ENCODE measurements at places on chromosomes 11 and 22.

DNA sequence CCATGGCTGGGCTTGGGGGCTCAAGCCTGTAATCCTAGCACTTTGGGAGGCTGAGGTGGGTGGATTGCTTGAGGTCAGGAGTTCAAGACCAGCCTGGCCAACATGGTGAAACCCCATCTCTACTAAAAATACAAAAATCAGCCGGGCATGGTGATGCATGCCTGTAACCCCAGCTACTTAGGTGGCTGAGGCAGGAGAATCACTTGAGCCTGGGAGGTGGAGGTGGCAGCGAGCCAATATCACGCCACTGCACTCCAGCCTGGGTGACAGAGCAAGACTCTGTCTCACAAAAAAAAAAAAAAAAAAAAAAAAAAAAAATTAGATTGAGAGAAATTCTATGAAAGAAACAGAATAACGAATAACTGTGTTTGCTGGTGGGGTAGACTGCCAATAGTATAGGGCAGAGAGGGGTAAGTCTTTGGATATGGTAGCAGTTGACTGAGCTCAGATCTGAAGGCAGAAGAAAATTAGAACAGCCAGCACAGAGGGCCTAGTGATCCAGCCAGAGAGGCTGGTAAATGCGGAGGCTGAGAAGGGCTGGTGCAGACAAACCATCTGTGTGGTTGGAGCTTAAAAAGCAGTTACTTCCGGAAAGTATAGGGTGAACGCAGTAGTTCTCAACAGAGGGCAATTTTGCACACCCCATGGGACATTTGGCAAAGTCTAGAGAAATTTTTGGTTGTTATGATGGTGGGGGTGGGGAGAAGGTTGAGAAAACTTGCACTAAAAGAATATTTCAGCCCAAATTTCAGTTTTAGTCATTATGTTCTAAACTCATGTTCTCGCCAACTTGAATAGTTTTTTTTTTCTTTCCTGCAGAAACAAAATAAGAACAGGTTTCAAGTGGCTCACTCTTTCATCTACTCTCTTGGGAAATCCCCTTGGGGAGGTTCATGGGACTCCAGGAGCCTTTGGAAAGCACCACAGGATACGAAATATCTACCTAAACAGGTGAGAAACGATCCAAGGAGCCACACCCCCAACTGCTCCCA lies 1.6 kb upstream of the HORMAD2 start:
- no peak for DNase-seq

DNA sequence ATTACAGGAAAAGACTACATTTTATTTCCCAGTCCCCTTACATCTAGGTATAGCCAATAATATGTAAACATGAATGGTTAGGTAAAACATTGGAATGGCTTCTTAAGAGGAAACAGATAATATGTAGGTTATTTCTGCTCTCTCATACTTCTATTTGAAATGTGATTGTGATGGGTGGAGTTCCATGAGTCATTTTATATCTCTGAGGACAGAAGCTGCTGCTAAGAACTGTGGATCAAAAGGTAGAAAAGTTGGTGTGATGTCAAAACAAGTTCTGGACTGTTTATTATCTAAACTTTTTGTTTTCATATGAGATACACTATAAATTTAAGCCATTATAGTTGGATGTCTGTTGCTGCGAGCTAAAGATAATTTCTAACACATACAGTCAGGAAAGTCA lies 799.4 kb upstream of the TENM4 start:
- no peak for DNase-seq

GRCh38 chr11:1330473-1330872 lies 21.0 kb upstream of the TOLLIP start:
- DNase-seq = no peak

- DNase-seq = no peak
Observed at GRCh38 chr11:76656571-76657081, 13.9 kb downstream of the LRRC32 start.

GRCh38 chr11:111162305-111162704 lies 83.2 kb upstream of the POU2AF2 start:
- no peak for DNase-seq

GRCh38 chr11:112744041-112744440 lies 217.2 kb upstream of the NCAM1 start:
- DNase-seq = no peak

- no peak for DNase-seq
Observed at GRCh38 chr11:107804971-107805370, 53.6 kb downstream of the SLC35F2 start.

- DNase-seq = no peak
Observed at GRCh38 chr11:111911563-111912401, at the start of gene CRYAB. CRYAB (minus strand) TSS chr11:111911770; CDS start chr11:111911724, 46 bp downstream.

DNA sequence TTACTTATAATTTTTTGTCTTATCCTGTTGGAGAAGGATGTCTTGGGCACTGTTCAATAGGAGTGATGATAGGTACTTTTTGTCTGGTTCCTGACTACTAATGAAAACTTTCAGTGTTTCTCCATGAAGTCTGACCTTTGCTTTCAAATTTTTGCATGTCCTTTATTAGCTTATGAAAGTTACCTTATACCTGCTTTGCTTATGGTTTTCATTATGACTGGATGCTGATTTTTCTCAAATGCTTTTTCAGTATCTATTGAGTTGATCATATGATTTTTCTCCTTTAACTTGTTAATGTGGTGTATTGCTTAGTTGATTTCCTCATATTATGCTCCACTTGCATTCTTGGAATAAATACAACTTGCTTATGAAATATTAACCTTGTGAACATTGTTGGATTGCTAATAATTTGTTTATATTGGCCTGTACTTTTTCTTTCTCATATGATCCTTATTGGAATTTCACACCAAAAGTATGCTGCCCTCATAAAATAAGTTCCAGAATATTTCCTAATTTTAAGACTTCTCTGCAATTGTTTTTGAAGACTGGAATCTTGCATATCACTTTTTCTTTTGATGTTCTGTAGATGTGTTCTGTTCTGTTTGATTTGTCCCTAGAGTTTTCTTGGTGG lies 85.0 kb upstream of the SC5D start:
- no peak for DNase-seq

GRCh38 chr11:64251016-64251752 lies at the start of gene PLCB3:
PLCB3 (plus strand) TSS chr11:64251530; CDS start chr11:64251650, 120 bp downstream.
- no peak for DNase-seq

DNA sequence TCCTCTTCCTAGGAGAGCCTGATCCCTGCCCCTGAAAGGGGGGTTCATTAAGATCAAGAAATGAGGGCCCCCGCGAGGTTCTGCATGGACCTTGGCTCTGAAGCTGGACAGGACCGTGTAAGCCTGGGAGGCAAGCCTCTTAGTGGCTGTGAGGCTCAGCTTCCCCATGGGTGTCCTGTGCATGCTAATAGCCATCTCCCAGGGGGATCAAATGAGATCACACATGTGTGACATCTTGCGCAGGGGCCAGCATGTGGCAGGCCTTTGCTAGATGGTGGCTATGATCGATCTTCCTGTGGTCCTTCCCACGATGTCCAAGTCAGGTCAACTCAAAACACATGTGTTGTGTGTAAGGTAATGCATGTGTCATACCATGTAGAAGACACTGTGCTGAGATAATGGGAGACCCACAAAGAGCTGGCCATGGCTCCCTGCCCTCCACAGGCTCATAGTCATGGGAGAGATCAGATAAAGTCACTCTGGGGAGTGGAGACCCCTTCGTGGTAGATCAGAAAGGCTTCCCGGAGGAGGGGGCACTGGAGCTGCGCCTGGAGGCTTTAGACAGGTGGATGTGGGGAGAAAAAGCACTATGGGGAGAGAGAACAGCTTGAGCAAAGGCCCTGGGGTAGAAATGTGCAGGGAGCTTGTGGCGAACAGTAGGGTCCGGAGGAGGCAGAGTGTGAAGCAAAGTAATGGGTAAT lies 3.7 kb downstream of the RAC2 start:
- no peak for DNase-seq

DNA sequence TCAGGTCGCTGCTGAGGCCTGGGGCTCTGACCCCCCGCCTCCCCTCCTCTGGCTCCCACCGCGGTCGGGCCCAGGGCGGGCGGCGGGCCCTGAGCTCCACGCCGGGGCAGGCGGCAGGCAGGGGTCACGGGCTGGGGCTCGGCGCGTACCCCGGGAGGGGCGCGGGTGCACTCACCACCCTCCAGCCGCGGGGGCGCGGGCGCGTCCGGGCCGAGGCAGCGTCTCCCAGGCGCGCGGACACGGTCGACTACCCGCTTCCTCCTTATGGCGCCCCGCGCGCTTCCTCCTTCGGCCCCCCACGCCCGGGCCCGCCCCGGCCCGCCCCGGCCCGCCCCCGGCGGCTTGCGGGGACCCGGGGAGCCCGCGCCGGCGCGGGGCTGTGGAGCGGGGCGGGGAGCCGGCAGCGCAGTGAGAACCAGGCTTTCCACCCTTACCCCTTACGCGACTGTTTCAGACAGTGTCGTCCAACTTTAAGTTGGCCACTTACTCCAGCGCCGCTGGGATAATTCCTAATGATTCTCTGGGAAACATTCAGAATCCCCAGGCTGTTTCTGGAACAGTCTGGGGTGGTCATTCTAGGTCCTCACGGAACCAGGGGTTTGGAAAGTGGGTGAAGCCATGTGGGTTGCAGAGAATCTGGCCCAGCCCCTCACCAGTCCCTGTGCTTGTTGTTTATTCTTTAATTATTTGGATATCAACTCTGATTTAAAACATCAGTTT lies at the start of gene BID:
BID (minus strand) TSS at position 264 of the 720 bp plus-strand sequence. CDS start 24,353 bp downstream, outside the sequence.
- no peak for DNase-seq

GRCh38 chr11:105399511-105399910 lies 210.4 kb upstream of the GRIA4 start:
- DNase-seq = no peak

DNA sequence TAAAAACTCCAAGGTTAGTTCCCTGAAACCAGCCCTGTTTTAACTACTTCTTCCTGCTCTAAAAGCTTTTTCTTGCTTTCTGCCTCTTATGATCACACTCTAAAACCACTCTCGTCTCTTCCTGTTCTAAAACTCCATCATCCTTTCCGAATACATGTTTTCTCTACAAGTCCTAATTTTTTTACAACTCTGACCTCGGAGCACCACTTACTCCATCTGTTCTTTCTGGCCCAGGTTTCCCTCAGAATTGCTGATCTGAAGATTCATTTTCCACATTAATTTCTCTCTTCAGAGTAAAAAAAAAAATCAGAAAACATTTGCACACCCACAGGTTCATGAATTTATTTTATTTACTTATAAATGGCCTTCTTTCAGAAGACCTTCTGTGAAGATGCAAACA lies 265.7 kb upstream of the CADM1 start:
- DNase-seq = no peak

GRCh38 chr22:45657701-45658100 lies 13.9 kb upstream of the ATXN10 start:
- DNase-seq = no peak

DNA sequence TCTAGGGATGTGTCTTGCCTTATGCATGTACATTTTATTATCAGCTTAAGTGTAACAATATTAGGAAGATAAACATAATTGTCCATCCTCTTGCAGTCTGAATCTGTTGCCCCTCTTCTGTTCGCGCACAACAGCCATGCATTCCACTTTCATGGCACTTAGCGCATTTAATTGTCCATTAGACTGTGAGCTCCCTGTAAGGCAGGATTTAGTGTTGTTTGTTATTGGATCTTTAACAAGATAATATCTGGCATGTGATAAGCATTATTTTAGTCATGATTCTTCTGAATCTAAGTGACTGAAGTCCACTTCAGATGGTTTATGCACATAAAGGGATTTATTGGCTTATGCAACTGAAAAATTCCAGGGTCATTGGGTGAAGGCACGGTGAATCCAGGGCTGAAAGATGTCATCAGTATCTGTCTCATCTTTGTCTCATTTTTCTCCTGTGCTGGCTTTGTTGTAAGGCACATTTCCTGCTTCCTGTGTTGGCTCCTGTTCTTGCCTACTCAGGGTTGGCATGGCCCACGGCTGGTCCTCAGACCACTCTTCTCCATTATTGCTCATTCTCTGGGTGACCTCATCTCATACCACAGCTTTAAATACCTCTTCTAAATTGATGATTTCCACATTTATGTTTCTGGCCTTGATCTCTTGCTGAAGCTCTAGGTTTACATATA lies 37.6 kb downstream of the ATXN10 start:
- no peak for DNase-seq

DNA sequence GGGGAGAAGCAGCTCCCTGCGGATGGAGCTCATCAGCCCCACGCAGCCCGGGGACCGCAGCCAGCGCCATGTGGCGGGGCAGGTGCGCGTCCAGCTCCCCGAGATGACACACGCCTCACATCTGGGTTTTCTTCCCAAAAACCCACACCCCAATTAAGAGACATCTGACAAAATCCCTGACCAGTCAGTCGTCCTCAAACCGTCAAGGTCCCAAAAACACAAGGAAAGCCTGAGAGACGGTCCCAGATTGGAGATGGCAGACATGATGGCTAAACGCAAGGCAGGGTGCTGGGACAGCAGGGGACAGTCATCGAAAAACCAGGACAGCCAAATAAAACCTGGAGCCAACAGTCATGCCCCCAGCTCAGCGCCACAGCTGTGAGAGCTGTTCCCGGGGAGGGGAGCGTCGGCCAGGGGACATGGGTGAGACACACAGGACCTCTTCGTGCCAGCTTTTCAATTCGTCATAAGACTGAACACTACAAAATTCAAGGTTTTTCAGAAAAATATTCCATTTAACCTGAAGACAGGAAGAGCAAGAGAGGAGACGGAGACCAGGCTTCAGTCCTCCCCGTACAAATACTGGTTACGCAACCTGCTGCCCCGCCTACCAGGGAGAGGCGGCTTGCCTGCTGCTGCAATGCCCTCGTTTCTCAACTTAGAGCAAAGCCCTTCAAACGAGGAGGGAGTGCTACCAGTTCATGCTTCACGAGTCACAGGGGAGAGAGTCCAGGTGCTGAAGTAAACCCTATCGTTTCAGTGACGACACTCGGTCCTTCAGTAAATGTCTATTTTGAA lies 10.5 kb downstream of the TOLLIP start:
- DNase-seq = no peak

DNA sequence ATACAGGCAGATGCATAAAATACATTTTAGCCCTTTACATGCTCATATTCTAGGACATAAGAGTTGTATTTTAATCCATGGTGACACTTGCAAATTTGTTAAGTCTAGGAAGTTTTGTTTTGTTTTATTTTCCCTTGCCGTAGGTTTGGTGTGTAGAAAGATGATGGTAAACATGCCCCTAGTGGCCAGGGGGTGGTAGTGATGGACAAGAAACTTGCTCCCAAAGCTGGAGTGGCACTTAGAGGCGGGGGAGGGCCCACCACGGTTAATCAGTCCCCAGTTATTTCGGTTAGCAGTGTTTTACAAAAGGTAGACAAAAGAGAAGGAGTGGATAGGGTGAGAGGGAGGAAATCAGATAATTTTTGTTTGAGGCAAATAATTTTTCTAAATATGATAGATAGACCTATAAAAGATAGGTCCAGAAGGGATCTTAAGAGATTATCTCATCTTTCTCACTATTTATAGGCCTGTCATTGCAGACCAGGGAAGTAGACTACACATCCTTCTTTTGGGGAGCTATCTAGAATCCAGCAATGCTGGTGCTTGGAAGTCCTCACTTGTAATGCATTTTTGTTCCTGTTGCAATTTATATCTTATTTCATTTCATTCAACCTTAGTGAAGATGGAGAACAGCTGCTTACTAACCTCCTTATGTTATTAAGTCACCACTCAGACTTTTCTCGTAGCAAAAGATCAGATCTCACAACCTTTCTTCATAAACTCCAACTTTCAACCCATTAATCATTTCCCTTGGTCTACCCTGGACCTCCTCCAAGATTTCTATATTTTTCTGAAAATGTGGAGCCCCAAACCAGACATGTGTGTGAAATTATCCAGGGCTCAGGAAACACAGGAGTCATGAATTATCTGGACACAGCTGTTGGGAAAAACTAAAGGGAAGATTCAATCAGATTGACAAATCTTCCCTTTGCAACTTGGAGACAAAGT lies 5.9 kb upstream of the BDNF start:
- DNase-seq = no peak

Data from HCT116 (cell line).